ENCODE measurements at places on chromosomes 3 and 15.

- no peak for DNase-seq
Measured at GRCh38 chr3:72593881-72594397, 254.3 kb downstream of the SHQ1 start.

DNA sequence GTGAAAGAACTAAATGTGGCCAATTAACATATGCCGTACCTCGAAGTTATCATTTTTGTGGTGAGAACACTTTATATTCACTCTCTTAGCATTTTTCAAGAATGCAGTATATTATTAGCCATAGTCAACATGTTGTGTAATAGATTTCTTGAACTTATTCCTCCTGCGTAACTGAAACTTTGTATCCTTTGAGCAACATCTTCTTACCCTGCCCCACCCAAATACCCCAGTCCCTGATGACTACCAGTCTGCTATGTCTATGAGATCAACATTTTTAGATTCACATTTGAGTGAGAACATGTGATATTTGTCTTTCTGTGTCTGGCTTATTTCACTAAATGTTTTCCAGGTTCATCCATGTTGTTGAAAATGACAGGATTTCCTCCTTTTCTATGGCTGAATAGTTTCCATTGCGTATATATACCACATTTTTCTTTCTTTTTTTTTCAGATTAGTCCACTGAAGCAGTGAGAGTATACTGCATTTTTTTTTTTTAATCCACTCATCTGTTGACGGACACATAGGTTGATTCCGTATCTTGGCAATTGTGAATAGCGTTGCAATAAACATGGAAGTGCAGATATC lies 12.7 kb upstream of the KBTBD8 start:
- no peak for DNase-seq

GRCh38 chr3:50218448-50218847 lies 13.4 kb downstream of the SLC38A3 start:
- no peak for DNase-seq

GRCh38 chr3:35184775-35185174 lies 454.6 kb upstream of the ARPP21 start:
- no peak for DNase-seq

DNA sequence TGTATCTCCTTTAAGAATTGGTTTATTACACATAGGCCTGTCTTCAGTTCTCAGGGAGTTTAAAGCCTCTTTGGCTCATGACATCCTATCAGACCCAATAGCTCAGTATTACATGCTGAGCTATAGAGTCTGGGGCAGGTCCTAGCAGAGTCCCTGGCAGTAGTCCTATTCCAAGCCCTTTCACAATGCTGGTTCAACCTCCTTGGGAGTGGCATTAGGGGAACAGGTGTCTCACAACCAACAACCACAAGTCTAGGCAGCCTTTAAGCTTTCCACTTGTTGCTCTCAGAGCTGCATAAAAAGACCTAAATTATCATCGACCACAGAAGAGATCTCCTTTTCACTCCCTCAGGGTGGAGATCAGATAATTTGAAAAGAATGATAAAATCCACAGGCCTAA lies 22.8 kb upstream of the C2CD4B start:
- DNase-seq, result no peak

GRCh38 chr3:46903341-46904302 lies 26.1 kb downstream of the PTH1R start:
- DNase-seq, result no peak

GRCh38 chr15:29278436-29279105 lies 8.9 kb upstream of the NSMCE3 start:
- no peak for DNase-seq
